ENCODE measurements at places on chromosomes 4 and X.

DNA sequence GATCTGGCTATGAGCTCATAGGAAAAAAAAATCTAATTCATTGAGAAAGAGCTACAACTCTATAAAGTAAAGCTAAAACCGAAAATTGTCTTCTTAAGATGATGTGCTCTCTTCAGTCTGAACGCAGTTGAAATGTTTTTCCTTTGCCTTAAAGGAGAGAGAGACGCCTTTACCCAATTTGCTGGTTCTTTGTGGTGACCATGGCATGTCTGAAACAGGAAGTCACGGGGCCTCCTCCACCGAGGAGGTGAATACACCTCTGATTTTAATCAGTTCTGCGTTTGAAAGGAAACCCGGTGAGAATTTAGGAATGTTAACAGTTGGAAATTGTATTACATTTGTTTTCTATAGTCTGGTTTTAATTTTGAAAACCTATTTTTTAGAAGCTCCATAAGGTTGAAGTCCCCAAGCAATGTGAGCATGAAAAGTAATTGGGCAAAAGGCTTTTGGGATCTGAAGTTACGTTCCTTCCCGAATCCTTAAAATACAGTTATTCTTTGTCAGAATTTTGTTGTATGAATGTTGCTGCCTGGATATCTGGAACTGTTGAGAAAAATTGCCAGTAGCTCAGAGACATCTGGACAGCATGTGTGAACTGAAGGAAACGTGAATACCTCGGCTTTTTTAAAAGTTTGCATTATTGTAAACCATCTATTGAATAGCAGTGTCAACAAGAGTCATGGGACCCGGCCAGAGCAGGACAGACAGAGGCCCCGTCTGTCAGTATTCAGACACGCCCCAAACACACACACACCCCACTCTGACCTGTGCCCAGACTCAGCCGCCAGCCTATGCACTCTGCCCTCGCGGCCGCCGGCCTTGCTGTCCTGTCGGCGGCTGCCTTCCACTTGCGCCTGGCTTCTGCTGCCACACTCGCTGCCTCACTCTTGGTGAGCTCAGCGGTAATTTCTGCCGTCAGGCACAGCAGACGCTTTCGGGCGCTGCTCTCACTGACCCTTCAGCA, 9.9 kb downstream of the PIGG start:
- no peak for DNase-seq

DNA sequence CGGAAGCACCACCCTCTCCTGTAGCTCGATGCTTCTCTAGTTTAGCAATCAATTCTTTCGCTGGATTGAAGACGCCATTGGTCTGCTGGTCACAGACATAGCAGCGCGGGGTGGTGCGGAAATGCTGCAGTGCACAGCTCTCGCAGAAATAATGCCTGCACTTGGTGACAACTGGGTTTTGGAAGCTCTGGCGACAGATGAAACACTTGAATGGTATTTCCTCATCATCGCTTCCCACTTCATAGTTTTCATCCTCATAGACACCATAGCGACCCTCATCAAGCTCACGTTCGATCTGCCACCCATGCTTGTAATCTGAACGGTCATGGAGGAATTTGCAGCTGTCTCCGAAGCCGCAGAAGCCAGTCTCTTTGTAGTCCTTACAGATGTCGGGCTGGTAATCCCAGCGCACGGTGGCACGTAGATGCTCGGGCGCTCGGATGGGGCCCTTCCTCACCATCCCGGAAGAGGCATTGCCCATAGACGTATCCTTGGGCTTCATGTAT, 854 bp downstream of the RNF113A start:
- DNase-seq: no peak

DNA sequence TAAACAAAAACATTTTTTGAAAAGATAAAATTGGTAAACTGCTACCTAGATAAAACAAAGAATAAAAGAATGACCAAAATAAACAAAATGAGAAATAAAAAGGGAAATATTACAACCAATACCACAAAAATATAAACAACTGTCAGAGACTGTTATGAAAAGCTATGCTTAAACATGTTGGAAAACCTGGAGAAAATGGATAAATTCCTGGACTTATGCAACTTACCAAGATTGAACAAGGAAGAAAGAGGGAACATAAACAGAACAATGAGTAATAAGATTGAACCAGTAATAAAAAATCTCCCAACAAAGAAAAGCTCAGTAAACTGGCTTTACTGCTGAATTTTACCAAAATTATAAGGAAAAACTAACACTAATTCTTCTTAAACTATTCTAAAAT, 518.7 kb downstream of the GRXCR1 start:
- no peak for DNase-seq

DNA sequence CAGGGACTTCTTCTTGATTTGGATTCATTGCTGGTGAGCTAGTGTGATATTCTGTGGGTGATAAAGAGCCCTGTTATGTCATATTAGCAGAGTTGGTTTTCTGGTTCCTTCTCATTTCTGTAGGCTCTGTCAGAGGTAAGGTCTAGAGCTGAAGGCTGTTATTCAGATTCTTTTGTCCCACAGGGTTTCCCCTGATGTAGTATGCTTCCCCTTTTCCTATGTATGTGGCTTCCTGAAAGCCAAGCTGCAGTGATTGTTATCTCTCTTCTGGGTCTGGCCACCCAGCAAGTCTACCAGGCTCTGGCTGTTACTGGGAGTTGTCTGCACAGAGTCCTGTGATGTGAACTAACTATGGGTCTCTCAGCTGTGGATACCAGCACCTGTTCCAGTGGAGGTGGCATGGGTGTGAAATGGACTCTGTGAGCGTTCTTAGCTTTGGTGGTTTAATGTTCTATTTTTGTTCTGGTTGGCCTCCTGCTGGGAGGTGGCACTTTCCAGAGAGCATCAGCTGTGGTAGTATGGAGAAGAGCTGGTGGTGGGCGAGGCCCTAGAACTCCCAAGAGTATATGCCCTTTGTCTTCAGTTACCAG, 373.7 kb downstream of the AR start:
- no peak for DNase-seq

DNA sequence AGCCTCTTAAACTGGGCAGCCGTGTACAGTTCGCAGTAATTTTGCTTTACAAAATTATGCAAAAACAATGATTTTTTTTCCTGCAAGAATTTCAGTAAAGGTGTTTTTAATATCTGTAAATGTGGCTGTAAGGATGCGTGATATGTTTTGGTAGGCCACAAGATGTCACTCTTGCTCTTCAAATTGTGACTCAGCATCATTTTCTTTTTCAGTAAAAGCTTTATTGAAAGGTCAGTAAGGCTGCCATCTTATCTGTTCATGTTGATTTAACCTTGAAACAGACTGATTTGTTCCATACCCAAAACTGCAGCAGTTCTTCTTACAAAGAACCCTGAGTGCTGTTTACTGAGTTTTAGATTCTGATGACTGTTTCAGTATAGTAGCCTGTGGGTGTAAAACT, 39.9 kb downstream of the TXLNG start:
- DNase-seq: no peak

GRCh38 chrX:140821280-140821679, 111.7 kb downstream of the LINC00632 start:
- no peak for DNase-seq

- DNase-seq: no peak
Measured at GRCh38 chrX:40358994-40359393, 221.8 kb upstream of the ATP6AP2 start.

- DNase-seq: no peak
Measured at GRCh38 chr4:130393642-130394041, 1297.7 kb downstream of the C4orf33 start.

GRCh38 chrX:1224954-1225353, 12.5 kb upstream of the CRLF2 start:
- no peak for DNase-seq

DNA sequence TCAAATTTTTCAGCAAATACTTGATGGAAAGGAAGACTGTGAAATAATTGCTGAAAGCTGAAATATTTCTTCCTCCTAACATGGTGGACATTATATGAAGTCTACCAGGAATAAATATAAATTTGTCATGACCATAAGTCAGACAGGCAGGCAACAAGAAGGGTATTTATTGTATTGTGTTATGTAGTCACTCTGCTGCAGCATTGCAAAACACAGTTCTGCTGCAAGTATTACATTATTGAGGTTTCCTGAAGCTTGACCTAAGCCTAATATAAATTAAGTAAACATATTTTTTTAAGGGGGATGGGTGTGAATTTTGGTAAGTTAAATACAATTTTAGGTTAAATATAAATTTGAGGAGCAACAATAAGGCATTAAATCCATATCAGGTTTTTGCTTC, 60.2 kb upstream of the MAOA start:
- no peak for DNase-seq

GRCh38 chr4:79492148-79492547, 84.1 kb upstream of the GK2 start:
- DNase-seq: no peak

DNA sequence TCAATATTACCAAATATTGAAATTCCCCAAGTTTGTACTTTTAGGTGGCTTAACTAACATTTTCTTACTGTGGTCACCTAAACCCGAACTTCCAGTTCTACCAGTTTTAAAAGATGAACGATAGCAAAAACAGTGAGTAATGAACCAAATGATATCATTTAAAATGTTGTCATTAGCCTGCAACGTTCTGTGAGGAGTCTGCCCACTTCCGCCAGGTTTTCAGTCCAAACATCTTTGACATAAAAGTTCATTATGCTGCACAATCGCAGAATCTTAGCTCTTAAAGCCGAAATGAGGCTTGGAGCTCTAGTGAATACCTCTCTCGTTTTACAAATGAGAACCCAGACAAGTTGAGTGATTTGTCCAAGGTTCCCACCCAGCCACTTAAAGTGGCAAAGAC, 762 bp downstream of the PIGA start:
- no peak for DNase-seq

DNA sequence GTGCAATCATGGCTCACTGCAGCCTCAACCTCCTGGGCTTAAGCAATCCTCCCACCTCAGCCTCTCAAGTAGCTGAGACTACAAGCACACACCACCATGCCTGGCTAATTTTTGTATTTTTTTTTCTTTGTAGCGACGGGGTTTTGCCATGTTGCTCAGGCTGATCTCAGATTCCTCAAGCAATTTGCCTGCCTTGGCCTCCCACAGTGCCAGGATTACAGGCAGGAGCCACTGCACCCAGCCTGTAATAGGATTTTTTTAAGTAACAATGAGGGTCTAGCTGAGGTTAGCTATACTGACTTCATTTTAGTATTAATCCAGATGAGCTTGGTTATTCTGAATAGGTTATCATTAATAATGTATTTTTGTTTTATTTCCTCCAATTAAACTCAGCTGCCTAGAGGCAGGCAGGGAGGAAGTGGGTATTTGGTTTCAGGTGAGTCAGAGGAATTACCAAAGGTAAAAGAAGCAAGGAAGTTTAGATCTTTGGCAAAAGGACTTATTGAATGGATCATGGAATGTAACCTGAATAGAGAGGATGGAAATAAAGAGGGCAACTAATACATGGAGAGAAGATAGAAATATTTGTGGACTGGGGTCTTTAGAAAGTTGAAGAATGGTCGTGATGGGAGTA, 1023.3 kb upstream of the TENM3 start:
- no peak for DNase-seq

DNA sequence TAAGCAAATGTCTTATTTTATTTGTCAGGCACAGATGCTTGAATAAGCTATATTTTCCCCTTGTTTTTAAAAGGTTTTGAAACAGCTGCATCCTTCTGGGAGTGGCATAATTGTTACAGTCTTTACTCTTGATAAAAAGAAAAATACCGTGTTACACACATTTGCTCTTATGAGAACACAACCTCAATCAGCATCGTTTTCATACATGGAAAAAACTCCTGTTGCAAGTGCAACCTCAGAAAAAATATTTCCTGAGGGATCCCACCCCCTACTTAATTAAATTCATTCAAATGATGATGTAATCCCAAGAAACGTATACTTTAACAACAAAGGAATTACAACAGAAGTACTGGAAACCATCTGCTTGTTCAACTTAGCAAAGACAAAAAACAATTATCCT, 58.6 kb downstream of the SMAD1 start:
- no peak for DNase-seq

DNA sequence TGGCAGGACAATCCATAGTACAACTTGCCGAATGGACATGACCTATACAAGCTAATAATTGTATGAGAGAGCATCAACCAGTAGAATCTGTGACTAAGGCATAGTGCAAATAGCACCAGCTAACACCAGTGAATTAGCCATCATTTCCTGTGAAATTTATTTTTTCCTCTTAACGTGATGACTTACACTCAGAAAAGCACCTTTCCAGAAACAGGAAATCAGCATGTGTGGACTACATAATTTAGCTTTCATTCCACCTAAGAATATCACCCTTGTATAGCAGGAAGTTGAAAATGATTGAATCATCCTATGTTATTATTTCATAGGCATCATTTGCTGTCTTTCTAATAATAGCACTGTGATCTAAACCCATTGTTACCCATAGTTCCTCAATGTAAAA, 1393.4 kb upstream of the PCDH7 start:
- DNase-seq: no peak

DNA sequence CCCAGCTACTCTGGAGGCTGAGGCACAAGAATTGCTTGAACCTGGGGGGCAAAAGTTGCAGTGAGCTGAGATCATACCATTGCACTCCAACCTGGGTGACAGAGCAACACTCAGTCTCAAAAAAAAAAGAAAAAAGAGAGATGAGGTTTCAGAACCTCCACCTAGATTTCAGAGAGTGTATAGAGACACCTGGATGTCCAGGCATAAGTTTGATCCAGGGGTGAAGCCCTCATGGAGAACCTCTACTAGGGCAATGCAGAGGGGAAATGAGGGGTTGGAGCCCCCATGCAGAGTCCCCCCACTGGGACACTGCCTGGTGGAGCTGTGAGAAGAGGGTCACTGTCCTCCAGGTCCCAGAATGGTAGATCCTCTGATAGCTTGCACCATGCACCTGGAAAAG, 92.8 kb upstream of the HSD17B10 start:
- no peak for DNase-seq

- no peak for DNase-seq
Measured at GRCh38 chr4:1952058-1952700, 56.6 kb downstream of the NELFA start.

DNA sequence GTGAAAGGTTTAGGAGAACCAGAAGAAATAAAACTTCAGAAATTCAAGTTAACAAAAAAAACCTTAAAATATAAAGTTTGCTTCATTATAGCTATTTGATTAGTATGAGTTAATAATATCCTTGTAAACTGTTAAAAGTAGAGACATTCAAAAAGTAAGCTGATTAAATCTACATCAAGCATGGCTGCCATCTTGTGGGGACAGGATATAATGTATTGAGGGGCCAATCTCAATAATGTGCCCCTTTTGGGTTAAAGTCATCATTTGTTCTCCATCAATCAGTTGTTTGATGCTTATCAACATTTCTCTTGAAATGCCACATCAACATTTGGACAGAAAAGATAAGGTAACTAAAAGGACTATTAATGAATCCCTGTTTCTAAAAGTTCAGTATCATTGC, 4.6 kb upstream of the GRID2 start:
- no peak for DNase-seq

GRCh38 chr4:25863347-25863784, 578 bp upstream of the SEL1L3 start:
- DNase-seq: no peak

- no peak for DNase-seq
Measured at GRCh38 chr4:82780170-82780751, 18.3 kb downstream of the SCD5 start.

DNA sequence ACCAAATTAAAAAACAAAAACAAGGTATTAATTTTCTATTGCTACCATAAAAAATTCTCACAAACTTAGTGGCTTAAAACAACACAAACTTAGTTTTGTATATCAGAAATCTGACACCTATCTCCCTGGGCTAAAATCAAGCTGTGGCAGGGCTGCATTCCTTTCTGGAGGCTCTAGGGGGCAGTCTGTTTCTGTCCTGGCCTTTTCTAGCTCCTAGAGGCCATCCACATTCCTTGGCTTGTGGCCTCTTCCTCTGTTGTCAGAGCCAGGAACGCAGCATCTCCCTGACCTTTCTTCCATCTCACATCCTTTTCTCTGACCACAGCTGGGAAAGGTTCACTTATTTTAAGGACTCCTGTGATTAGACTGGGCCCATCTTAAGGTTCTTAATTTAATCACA, 38.9 kb upstream of the TLR2 start:
- no peak for DNase-seq
